ENCODE measurements at places on chromosomes 6 and 20.

DNA sequence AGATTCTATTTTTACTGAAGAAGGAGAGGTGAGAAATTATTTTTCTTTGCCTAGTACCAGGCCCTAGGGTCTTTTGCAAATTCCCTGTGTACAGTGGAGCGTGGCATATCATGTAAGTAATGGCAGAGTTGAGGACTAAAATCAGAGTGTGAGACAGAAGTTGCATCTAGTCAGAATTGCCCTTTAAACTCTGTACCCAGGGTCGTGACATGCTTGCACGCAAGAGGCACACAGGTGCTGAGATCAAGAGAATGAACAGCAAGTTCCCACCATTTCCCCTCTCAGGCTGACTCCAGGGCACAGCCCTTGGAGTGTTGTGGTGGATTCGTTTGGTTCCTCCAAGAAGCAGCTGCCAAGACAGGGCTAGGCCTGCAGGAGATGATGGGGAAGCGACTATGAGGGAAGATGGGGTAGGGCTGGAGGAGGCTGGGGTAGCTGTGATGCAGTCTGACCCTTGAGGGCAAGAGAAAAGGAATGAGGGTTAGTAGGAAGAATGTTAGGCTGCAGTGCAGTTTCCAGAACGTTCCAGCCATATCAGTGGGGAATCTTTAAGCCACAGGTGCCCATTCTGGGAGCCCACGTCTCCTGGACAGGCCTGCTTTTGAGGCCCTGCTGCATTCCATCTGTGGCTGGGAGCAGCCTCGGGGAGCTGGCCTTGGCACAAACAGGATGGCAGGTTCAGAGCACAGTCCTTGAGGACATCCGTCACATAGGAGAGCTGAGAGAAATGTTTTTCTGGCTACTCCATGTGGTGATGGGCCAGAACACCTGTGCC, 6.9 kb downstream of the NELFCD start:
- no peak overlapping the region for H3K4me3 ChIP-seq
- no peak for DNase-seq
- no peak overlapping the region for H3K27ac ChIP-seq
- no peaks in the 10 kb centered on the region for H3K27me3 ChIP-seq
- H3K4me1 ChIP-seq: peaks cover 25% of the 10 kb centered on the region

GRCh38 chr20:48159145-48160008, 374.1 kb upstream of the SULF2 start:
- H3K27me3 ChIP-seq: no peaks in the 10 kb centered on the region
- no peak for DNase-seq
- H3K4me1 ChIP-seq: no peaks in the 10 kb centered on the region
- H3K36me3 ChIP-seq: no peaks in the 10 kb centered on the region

- DNase-seq: no peak
- H3K36me3 ChIP-seq: no peaks in the 10 kb centered on the region
- no peak overlapping the region for H3K4me3 ChIP-seq
Observed at GRCh38 chr6:155483858-155484257, 28.2 kb upstream of the NOX3 start.

- DNase-seq: no peak
- H3K4me3 ChIP-seq: no peak overlapping the region
- no peaks in the 10 kb centered on the region for H3K27me3 ChIP-seq
- no peaks in the 10 kb centered on the region for H3K4me1 ChIP-seq
- no peak overlapping the region for H3K27ac ChIP-seq
- H3K36me3 ChIP-seq: peaks cover 26% of the 10 kb centered on the region
Observed at GRCh38 chr20:7981374-7981773, 38.2 kb downstream of the TMX4 start.
